ENCODE measurements at places on chromosomes 12 and 14. TPM values are rescaled to one million over a fixed set of nuclear protein-coding genes. Genes with fewer than 3 reads are reported as not detected.

GRCh38 chr12:72275526-72275925, 3.4 kb downstream of the TRHDE start:
- no peak for DNase-seq

Gene CNIH1
- 59.6 TPM for total RNA-seq

DNA sequence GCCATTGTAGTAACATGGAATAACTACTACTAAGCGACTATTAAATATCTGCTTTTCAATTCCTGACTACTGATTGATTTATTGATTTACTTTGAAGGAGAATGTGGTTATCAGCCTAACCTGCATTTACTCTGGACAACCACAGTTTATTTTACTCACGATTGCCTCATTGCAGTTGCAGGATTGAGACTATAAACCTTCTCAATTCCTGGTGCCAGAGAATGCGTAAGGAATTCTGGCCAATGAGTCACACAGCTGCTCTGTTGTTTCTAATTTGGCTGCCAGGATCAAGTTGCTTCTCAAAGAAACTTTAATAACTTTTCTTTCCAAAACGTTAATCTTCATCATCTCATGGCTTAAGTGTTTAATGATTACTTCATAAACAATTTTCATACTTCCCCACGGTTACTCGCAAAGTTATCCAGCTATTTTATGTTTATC, 13.1 kb upstream of the TMTC1 start:
- DNase-seq = no peak

Gene FGF23
- total RNA-seq = not detected

Gene OR10P1
- total RNA-seq = not detected

Gene SERPINA9
- total RNA-seq = 1.7 TPM

Gene ADAM21
- not detected for total RNA-seq

DNA sequence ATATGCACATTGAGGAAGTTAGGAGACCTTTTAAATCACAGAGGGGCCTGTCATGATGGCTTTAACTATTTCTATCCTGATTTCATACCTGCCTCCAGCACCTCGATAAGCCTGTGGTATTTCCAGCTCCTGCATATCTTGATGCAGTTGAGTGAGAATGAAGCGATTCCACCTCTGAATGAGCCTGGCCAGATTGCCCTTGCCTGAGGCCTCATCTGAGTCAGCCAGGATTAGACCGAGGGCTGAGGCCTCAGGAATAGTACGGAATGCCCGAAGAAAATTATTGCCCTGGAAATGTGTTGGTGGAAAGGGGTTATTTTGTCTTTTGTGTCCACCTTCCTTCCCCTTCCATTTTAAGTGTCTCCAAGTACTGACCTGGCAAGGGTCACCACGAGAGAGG, 8.4 kb upstream of the CNPY2 start:
- no peak for DNase-seq

- no peak for DNase-seq
These were observed 91.8 kb upstream of the RIN3 start for GRCh38 chr14:92421751-92422150.

DNA sequence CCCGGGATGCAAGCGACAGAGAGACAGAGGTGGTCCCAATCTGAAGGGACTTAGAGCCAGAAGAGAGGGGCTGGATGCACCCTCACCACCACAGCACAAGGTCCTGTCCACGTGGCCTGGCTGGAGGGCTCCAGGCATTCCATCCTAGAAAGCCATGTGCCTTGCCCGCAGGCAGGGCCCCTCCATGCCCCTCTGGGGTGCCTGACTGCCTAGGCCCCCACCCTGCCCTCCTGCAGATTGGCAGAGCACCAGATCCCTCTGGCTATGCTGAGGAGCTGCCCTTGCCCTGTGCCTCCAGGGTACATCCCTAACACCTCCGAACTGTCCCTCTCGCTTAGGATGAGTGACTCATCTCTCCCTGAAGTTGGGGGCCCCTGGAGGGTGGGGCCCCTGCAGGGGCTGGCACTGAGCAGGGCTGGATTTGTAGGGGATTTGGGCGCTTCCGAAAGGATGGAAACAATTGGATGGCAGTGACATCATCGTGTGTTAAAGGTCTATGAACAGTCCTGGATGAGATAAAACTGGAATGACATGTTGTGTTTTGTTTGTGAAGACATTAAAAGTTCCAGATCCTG, 50.9 kb downstream of the CHGA start:
- no peak for DNase-seq

Gene SYCP3
- total RNA-seq = not detected

Gene SNAPC1
- 7.5 TPM for total RNA-seq

Gene DPPA3
- not detected for total RNA-seq

Gene LGALS3
- 822 TPM for total RNA-seq

Gene RDH11
- total RNA-seq = 50.8 TPM
